ENCODE measurements at places on chromosomes 2 and 18. TPM values are rescaled to one million over a fixed set of nuclear protein-coding genes. Genes with fewer than 3 reads are reported as not detected.

DNA sequence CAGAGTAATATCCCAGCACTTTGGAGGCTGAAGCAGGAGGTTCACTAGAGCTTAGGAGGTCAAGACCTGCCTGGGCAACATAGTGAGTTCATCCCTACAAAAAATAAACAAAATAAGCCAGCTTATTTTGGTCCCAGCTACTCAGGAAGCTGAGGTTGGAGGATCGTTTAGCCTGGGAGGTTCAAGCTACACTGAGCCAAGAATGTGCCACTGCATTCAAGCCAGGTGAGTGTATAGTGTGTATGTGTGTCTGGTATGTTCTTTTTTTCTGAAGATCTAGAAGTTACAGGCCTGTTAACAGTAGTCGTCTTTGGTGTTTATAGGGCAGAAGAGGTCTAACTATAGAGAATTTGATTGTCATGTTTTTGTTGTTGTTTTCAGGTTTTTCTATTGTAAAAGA lies 40.2 kb downstream of the ZC3H15 start:
- no peak for DNase-seq

DNA sequence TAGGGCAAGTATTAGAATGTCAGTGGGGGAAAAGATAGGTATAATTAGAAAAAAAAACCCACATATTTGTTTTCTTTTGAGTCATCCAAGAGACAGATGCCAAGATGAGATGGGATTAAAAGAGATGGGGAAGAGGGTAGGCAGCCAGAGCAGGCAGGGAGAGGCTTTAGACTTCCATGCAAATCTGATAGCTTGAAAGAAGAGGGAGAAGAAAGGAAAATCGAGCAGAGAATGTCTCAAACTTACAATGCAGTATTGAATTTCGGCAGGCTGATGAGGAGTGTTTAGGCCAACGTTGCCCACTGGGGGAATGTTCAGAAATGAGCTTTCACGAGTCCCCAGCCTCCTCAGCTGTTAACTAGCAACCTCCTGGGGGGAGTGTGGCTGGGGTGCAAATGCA lies 91.3 kb downstream of the SPATS2L start:
- no peak for DNase-seq

DNA sequence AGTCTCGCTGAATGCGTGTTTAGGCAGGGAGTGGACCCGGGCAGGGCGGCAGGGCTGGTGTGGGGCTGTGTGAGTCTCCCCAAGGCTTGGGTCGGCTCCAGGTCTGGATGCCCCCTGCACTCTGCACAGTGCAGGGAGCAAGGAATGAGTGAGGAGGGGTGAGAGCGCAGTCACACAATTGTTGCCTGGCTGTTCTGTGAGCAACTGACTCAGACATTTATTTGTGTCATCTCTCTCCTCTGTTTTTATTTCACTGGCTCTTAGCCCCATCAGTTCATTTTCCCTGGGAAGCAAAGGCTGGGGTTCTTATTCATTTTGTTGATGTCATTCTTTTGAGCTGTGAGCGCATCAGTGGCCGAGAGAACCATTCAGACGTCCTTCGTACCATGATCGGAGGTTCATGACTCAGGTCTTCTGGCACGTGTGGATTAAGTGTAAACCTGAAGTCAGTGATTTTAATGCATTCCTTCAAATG lies 61.1 kb downstream of the GATA6 start:
- no peak for DNase-seq

DNA sequence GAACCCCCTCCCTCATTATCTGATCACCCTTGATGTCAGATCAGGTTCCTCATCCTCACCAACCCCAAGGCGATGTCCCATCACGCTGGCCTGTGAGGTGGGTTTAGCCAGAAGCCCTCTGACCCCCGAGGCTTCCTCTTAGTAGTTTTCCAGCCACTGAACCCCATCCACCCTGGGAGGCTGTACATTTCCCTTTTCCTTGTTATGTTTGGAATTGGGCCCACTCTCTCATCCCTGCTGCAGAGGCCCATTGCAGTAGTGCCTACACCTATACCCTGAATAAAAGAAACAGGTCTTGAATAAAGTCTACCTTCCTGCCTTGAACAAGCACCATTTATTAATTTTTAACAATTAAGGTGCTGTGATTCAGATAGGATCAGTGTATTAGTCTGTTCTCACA lies 80.1 kb downstream of the NCAPH start:
- DNase-seq: no peak

GRCh38 chr18:12933327-12933726 lies 14.5 kb upstream of the SEH1L start:
- no peak for DNase-seq

GRCh38 chr2:112756207-112756606 lies 8.2 kb downstream of the CKAP2L start:
- DNase-seq: no peak

- peak; percentile 33 for DNase-seq
These were observed 445.1 kb upstream of the SPRED2 start for GRCh38 chr2:65877331-65878010.

DNA sequence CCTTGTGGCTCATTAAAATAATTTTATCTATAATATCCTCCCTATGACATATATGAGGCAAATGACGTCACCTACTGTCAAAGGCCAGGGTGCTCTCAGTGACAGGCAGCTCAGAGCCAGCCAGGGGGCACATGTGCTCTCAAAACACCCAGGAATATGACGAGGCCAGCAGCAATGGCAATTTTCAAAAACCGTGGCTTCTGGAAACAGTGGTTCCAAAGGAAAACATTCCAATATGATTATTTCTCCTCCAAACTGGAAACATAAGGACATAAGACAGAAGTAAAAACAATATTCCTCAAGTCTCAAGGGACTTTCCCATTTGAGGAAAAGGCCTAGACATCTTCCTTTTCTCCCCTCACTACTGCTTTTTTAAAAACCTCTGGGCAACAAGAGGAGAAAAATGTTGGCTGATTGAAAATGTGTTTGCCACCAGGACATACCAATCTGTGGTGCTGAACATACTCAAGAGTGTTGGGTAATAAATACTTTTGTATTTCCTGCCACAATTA lies 40.8 kb downstream of the RNF152 start:
- DNase-seq: no peak

GRCh38 chr18:45325778-45326177 lies 289.5 kb upstream of the SLC14A2 start:
- DNase-seq: no peak

- no peak for DNase-seq
These were observed 390.9 kb upstream of the SMIM21 start for GRCh38 chr18:75818383-75818782.

DNA sequence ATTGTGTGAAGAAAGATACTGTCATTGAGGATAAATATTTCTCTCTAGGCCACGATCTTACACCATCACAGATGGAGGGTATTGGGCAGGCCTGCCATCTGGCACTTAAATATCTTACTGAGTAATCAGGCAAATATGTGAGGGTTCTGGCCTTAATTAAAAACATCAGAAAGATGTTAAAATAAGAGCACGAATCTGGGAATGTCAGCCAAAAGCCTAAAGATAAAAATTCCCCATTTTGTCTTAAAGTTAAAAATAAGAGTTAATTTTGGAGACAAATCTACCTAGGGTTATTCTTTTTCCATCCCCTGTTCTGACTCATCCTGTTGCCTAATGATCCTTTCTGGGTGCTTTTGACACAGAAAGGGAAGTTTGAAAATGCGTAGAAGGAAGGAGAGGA lies 121.0 kb downstream of the SUCLG1 start:
- no peak for DNase-seq

GRCh38 chr18:9839211-9839610 lies 46.6 kb upstream of the TXNDC2 start:
- DNase-seq: no peak

- DNase-seq: no peak
These were observed 328.5 kb downstream of the TDRD15 start for GRCh38 chr2:21452263-21452662.

DNA sequence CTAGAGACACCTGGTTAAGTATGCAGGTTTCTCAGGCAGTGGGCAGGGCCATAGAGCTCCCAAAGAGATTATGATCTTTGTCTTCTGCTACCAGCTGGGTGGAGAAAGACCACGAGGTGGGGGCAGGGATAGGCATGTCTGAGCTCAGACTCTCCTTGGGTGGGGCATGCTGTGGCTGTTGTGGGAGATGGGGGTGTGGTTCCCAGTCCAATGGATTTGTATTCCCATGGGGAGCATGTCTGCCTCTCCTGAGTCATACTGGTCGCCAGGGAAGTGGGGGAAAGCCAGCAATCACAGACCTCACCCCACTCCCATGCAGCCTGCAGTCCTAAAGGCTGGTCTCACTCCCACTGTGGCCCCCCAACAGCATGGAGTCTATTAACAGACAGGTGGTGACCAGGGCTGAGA lies 31.4 kb upstream of the RHOB start:
- no peak for DNase-seq

DNA sequence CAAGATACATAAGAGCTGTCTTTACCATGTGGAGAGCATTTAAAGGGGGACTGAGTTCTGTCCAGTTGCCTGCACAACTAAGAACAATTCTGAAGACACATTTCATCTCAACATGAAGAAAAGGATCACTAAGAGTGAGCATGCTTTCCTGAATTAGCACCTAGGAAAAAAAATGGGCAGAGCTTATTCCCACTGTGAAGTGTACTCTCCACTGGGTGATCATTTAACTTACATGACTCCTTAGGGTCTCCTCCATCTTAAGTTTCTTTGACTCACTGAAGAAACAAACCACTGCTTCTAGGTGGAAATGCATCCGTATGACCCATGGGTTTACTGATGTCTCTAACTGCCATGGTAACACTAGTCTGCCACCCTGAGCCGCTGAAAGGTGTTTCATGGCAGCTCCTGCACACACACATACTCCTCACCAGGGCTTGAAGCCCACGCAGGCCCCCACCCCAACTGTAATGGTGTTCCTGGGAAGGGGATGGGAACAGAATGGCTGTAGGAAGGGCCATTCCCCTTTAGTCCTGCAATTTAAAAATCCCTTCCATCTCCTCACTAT lies 27.1 kb downstream of the HDLBP start:
- no peak for DNase-seq

- peak; percentile 51 for DNase-seq
These were observed 121.7 kb upstream of the GLI2 start for GRCh38 chr2:120613742-120614571.

GRCh38 chr2:234670052-234670451 lies 173.2 kb upstream of the ARL4C start:
- no peak for DNase-seq

DNA sequence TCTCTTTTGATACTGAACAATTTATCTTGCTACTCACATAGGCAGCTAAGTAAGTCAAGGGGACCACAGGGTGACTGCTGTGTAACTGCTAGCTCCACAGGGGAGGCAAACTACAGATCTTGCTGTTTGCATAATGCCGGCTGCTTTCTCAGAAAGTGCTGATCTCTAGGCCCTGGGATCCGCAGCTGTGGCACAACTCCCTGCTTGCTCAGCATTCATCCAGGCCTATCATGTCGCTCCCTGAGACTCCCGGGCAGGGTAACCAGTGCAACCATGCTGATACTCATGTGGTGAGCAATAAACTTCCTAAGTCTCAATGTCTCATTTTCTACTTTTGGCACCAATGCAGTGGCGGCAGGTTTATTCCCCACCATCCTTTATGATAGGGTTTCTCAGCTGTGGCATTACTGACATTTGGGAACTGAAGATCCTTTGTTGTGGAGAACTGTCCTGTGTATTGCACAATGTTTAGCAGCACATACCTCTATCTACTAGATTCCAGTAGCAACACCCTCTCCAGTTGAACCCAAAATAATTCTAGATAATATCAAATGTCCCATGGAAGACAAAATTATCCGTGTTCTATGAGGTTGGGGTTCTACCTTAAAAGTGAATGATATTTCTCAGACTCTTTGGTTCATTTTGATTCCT lies 1101.3 kb downstream of the LRP1B start:
- no peak for DNase-seq

GRCh38 chr18:63311118-63312018 lies 8.2 kb downstream of the BCL2 start:
- DNase-seq: no peak

DNA sequence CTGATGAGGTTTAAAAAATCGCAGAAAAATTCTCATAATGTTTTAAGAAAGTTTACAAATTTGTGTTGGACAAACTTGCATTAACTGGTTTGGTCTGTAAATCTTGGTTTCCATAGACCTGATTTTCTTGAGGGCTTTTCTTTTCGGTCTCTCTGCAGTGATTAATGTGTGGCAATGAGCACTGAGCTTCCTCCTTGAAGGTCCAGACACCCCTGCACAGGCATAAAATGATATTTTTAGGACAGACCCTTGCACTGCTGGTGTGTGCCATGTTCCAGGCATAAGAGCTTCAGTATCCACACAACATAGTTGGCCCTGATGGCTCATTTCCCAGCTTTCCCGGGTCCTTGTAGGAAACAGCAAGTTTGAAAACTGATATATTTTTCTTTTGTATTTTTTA lies 33.7 kb downstream of the MRPL33 start:
- no peak for DNase-seq

GRCh38 chr2:200089040-200089755 lies 133.8 kb downstream of the MAIP1 start:
- DNase-seq: no peak

DNA sequence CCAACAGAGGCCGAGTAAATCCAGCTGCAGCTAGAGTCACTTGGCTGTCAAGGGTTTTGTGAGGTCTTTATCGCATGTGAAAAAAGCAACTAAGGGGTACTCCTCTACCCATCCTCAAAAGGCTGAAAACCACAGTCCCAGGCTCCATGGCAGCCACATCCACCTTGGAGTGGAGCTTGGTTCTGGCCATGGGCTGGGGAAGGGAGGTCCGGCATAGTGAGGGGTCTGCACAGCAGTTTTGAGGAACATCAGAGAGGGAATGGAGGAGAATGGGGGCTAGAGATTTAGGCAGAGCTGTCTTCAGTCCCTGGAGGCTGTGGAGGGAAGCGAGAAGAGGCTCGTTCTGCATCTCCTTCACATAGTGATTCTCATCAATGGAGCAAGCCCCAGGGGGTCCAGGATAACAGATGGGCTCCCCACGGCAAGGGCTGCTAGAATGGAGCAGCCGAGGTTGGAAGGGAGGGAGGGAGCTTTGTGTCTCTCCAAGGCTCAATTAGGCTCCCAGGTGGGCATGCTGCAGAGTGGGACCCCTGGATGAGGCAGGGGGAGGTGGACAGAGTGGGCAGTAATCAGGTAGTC lies 21.0 kb downstream of the MROH2A start:
- DNase-seq: no peak

PLCD4 gene
- 4.7 TPM for total RNA-seq

ILKAP gene
- total RNA-seq: 46.3 TPM

DNAJB2 gene
- 77.3 TPM for total RNA-seq

ACTG2 gene
- total RNA-seq: 20.5 TPM

ABI2 gene
- 39.4 TPM for total RNA-seq

PTGR3 gene
- total RNA-seq: 21.7 TPM

ACADL gene
- total RNA-seq: 27.6 TPM

THSD7B gene
- total RNA-seq: 8.2 TPM

ABCG8 gene
- total RNA-seq: not detected

CDH20 gene
- total RNA-seq: not detected

GNLY gene
- not detected for total RNA-seq

ALPG gene
- 1.2 TPM for total RNA-seq

LDLRAD4 gene
- 62.4 TPM for total RNA-seq

SIX3 gene
- not detected for total RNA-seq

NFU1 gene
- 32.0 TPM for total RNA-seq

AQP12B gene
- total RNA-seq: 0.15 TPM

MC5R gene
- not detected for total RNA-seq

All from lung (tissue), 17 donors.